ENCODE measurements at places on chromosomes 7 and 10. TPM values are rescaled to one million over a fixed set of nuclear protein-coding genes. Genes with fewer than 3 reads are reported as not detected.

GRCh38 chr10:114012650-114013049 lies 31.0 kb upstream of the ADRB1 start:
- no peak overlapping the region for H3K27ac ChIP-seq
- H3K4me1 ChIP-seq, result no peaks in the 10 kb centered on the region
- DNase-seq, result no peak
- no peak overlapping the region for H3K4me3 ChIP-seq
- no peaks in the 10 kb centered on the region for H3K36me3 ChIP-seq

- no peak for DNase-seq
- peaks cover 22% of the 10 kb centered on the region for H3K36me3 ChIP-seq
- H3K4me3 ChIP-seq, result no peak overlapping the region
- H3K27me3 ChIP-seq, result no peaks in the 10 kb centered on the region
- H3K27ac ChIP-seq, result no peak overlapping the region
- no peaks in the 10 kb centered on the region for H3K4me1 ChIP-seq
These were observed 20.0 kb downstream of the ZNF786 start for GRCh38 chr7:149070372-149071125.

GRCh38 chr7:19117091-19117869 lies at the start of gene TWIST1:
TSS of gene TWIST1 (minus strand) at chr7:19117636. CDS start at chr7:19117321, 315 bp downstream.
- peak within 1 kb of the TSS; percentile 92 for H3K4me3 ChIP-seq
- H3K27me3 ChIP-seq, result no peaks in the 10 kb centered on the region
- H3K36me3 ChIP-seq, result no peaks in the 10 kb centered on the region
- H3K27ac ChIP-seq, result peak within 1 kb of the TSS; percentile 91

- H3K4me1 ChIP-seq, result peaks cover 21% of the 10 kb centered on the region
- no peak overlapping the region for H3K27ac ChIP-seq
- no peaks in the 10 kb centered on the region for H3K36me3 ChIP-seq
- H3K4me3 ChIP-seq, result no peak overlapping the region
These were observed 225.0 kb downstream of the CELF2 start for GRCh38 chr10:11242443-11243387.

- H3K4me3 ChIP-seq, result no peak overlapping the region
- no peak for DNase-seq
- H3K27ac ChIP-seq, result no peak overlapping the region
- H3K4me1 ChIP-seq, result no peaks in the 10 kb centered on the region
These were observed 1288.5 kb downstream of the GATA3 start for GRCh38 chr10:9342885-9343570.

- no peaks in the 10 kb centered on the region for H3K4me1 ChIP-seq
- DNase-seq, result no peak
- H3K36me3 ChIP-seq, result peaks cover 11% of the 10 kb centered on the region
- H3K27ac ChIP-seq, result no peak overlapping the region
- H3K4me3 ChIP-seq, result no peak overlapping the region
These were observed 6.4 kb upstream of the ORAI2 start for GRCh38 chr7:102427019-102427405.

DNA sequence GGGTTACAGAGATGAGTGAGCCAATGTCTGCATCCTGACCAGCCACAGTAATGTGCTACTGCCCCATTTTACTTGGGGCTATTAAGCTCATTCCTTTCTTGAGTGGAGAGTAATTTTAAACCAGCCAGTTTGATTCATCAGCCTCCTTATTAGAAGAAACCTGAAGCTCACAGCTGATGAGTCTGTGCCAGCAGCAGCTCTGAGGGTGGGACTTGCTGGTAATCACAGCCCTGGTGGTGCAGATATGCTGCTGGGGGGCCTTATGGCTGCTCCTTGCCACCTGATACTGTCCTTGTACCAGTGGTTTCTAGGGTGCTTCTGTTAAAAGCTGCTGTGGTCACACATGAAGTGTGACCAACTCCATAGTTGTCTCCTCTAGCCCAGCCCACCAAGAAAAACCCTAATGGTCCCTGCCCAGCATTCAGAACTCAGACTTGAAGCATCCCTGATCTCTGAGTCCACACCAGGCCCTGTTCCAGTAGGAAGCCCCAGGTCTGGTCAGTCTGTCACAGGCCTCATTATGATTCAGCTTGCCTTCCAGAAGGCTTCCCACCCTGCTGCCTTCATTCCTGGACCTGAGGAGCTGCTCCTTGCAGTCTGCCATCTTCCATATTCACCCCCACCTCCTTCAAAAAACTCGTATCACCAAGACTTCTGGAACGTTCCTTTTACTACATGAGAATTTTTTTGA lies 28.9 kb upstream of the RBM20 start:
- H3K4me3 ChIP-seq, result no peak overlapping the region
- no peaks in the 10 kb centered on the region for H3K36me3 ChIP-seq
- no peak for DNase-seq
- no peaks in the 10 kb centered on the region for H3K27me3 ChIP-seq
- H3K27ac ChIP-seq, result no peak overlapping the region
- H3K4me1 ChIP-seq, result no peaks in the 10 kb centered on the region

Gene TEX47
- total RNA-seq, result not detected

Gene CYCS
- total RNA-seq, result 16.8 TPM

GRCh38 chr7:47407136-47407535 lies 174.8 kb downstream of the TNS3 start:
- no peak overlapping the region for H3K4me3 ChIP-seq
- H3K27ac ChIP-seq, result peak overlapping the region; percentile 44
- H3K4me1 ChIP-seq, result peaks cover 26% of the 10 kb centered on the region

GRCh38 chr10:117492504-117492903 lies 50.0 kb upstream of the EMX2 start:
- H3K36me3 ChIP-seq, result no peaks in the 10 kb centered on the region
- no peak overlapping the region for H3K4me3 ChIP-seq
- no peaks in the 10 kb centered on the region for H3K4me1 ChIP-seq
- H3K27me3 ChIP-seq, result no peaks in the 10 kb centered on the region
- no peak for DNase-seq
- no peak overlapping the region for H3K27ac ChIP-seq

Gene OR9A2
- not detected for total RNA-seq

DNA sequence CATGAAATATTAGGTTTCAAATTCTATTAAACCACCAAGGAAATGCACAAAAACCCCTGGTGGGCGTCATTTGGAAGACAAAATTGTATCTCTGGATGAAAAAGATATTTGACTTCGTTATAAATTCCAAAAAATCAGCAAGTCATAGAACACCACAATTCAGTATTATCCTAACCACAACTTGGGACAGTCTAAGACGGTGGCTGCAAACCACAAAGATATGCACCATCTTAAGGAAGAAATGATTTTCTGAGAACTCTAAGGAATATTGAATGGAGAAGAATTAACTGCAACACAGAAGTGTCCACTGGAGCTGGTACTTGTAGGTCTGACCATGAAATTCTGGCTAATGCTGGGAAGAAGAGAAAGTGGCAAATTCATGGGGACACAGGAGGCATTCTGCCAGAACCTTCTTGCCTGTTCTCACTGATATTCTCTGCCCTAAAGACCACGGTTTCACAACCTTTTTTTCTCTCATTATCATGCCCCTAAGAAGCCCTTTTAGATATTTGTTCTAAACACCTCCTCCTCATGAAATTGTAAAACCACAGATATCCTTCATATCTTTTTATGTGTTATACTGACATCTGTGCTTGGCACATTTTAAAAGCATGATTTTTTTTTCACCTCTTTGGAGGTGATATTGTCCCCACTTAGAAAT lies 92.9 kb downstream of the SFMBT2 start:
- no peaks in the 10 kb centered on the region for H3K36me3 ChIP-seq
- H3K4me1 ChIP-seq, result no peaks in the 10 kb centered on the region
- no peaks in the 10 kb centered on the region for H3K27me3 ChIP-seq
- no peak overlapping the region for H3K4me3 ChIP-seq
- no peak for DNase-seq

GRCh38 chr10:95792211-95792780 lies 36.3 kb downstream of the ENTPD1 start:
- no peaks in the 10 kb centered on the region for H3K27me3 ChIP-seq
- H3K27ac ChIP-seq, result peak overlapping the region; percentile 57
- DNase-seq, result no peak
- H3K4me1 ChIP-seq, result peaks cover 26% of the 10 kb centered on the region
- H3K36me3 ChIP-seq, result no peaks in the 10 kb centered on the region
- peak overlapping the region; percentile 16 for H3K4me3 ChIP-seq

- no peak for DNase-seq
- H3K27ac ChIP-seq, result no peak overlapping the region
- H3K4me1 ChIP-seq, result peaks cover 11% of the 10 kb centered on the region
These were observed 32.1 kb downstream of the TMEM60 start for GRCh38 chr7:77765906-77766800.

GRCh38 chr10:24989867-24990266 lies 26.1 kb downstream of the ENKUR start:
- H3K4me3 ChIP-seq, result no peak overlapping the region
- no peaks in the 10 kb centered on the region for H3K36me3 ChIP-seq
- no peak for DNase-seq
- no peaks in the 10 kb centered on the region for H3K4me1 ChIP-seq
- no peaks in the 10 kb centered on the region for H3K27me3 ChIP-seq

Gene FGL2
- 242 TPM for total RNA-seq

GRCh38 chr10:78806681-78807221 lies 262.0 kb upstream of the ZMIZ1 start:
- no peak for DNase-seq
- H3K27ac ChIP-seq, result no peak overlapping the region
- H3K36me3 ChIP-seq, result no peaks in the 10 kb centered on the region
- no peaks in the 10 kb centered on the region for H3K27me3 ChIP-seq
- peaks cover 53% of the 10 kb centered on the region for H3K4me1 ChIP-seq
- H3K4me3 ChIP-seq, result no peak overlapping the region

Gene TPK1
- total RNA-seq, result 13.3 TPM

Gene HACD1
- 109 TPM for total RNA-seq

DNA sequence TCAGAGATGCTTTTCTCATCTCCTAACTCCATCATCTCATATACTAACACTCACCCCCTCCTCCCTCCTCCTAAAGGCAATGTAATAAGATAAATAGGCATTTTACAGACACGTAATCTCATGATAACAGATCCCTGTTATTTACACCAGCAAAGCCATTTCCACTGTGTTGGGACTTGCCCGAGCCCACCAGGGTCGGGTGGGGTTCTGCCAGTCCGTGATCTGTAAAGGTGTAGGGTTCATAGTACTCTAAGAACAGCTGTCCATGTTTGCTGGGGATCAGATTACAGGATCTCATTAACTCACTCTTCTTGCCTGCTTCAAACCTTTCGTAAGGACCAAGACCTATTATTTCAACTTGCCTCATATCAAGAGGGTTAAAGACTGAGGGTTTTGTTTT lies 172.4 kb downstream of the FZD1 start:
- no peak for DNase-seq
- no peaks in the 10 kb centered on the region for H3K27me3 ChIP-seq
- H3K4me1 ChIP-seq, result no peaks in the 10 kb centered on the region
- H3K36me3 ChIP-seq, result no peaks in the 10 kb centered on the region

GRCh38 chr7:105387508-105388355 lies 989 bp downstream of the SRPK2 start:
- H3K27ac ChIP-seq, result no peak overlapping the region
- no peaks in the 10 kb centered on the region for H3K36me3 ChIP-seq
- peak overlapping the region; percentile 91 for H3K4me3 ChIP-seq
- no peak for DNase-seq
- no peaks in the 10 kb centered on the region for H3K27me3 ChIP-seq

Gene BEND7
- 38.5 TPM for total RNA-seq

GRCh38 chr10:7351894-7352293 lies 58.9 kb downstream of the SFMBT2 start:
- H3K36me3 ChIP-seq, result no peaks in the 10 kb centered on the region
- H3K27ac ChIP-seq, result no peak overlapping the region

DNA sequence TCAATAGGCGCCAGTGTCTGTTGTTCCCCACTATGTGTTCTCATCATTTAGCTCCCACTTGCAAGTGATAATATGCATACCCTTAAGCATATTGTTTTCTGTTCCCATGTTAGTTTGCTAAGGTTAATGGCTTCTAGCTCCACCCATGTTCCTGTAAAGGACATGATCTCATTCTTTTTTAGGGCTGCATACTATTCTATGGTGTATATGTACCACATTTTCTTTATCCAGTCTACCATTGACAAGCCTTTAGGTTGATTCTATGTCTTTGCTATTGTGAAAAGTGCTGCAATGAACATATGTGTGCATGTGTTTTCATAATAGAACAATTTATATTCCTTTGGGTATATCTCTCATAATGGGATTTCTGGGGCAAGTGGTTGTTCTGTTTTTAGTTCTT lies 77.8 kb upstream of the PLXDC2 start:
- no peaks in the 10 kb centered on the region for H3K36me3 ChIP-seq
- no peaks in the 10 kb centered on the region for H3K4me1 ChIP-seq
- H3K27ac ChIP-seq, result no peak overlapping the region
- H3K27me3 ChIP-seq, result no peaks in the 10 kb centered on the region

Gene PDE6C
- total RNA-seq, result not detected

- no peaks in the 10 kb centered on the region for H3K4me1 ChIP-seq
- H3K36me3 ChIP-seq, result no peaks in the 10 kb centered on the region
- no peak for DNase-seq
- no peak overlapping the region for H3K27ac ChIP-seq
These were observed 130.5 kb upstream of the C1QL3 start for GRCh38 chr10:16652154-16652553.

- no peak for DNase-seq
- H3K27me3 ChIP-seq, result no peaks in the 10 kb centered on the region
- H3K36me3 ChIP-seq, result no peaks in the 10 kb centered on the region
- H3K4me3 ChIP-seq, result no peak overlapping the region
- no peak overlapping the region for H3K27ac ChIP-seq
- H3K4me1 ChIP-seq, result peaks cover 2% of the 10 kb centered on the region
These were observed 588.5 kb downstream of the TNS3 start for GRCh38 chr7:46993396-46993795.

Gene ELAPOR2
- total RNA-seq, result 11.2 TPM

Gene SPDYE6
- total RNA-seq, result not detected

DNA sequence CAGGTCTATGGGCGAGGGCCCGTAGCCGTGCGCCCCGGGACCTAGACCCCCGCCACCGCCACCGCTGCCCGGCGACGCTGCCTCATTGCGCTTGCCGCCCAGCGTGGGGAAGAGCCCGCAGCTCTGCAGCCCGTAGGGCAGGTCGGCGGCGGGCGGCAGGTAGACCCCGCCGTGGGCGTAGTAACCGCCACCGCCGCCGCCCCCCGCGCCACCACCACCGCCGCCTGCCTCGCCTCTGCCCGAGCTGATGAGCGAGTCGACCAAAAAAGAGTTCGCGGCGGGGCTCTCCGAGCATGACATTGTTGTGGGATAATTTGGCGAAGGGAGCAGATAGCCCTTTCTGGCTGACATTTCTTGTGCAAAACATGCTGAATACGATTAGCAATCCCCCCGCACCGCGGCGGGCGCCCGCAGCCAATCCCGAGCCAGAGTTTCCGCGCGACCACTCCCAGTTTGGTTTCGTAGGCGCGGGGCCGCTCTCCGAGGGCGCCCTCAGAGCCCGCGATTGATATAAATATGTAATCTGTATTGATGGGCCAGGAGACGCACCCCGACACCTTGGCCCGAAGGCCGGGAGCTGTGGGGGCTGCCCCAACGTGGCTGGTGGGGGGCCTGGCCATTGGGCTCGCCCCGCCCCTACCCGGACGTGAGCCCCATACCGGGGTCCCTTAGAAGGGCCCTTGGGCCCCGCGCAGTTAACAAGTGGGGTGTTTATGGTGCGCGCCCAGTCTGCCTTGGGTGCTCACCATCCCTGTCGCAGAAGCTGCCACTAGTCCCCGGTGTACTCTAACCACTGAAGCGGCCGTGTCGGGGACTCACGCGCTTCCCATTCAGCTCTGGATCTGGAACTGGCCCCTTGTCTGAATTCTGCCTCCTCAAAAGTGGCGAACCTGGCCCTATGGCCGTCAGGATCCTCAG lies at the start of gene HOXA10:
Gene HOXA10 (minus strand): TSS at position 365 of the 918 bp plus-strand sequence. CDS start 14 bp downstream, at position 351.
- peak within 1 kb of the TSS; percentile 74 for H3K4me3 ChIP-seq
- no peaks in the 10 kb centered on the region for H3K36me3 ChIP-seq
- peaks cover 24% of the 10 kb centered on the region for H3K4me1 ChIP-seq
- H3K27ac ChIP-seq, result peak within 1 kb of the TSS; percentile 36
- no peak for DNase-seq

Gene HTR5A
- total RNA-seq, result not detected

GRCh38 chr10:106557951-106558733 lies 606.4 kb downstream of the SORCS1 start:
- no peak for DNase-seq
- H3K27me3 ChIP-seq, result no peaks in the 10 kb centered on the region
- no peaks in the 10 kb centered on the region for H3K4me1 ChIP-seq
- no peaks in the 10 kb centered on the region for H3K36me3 ChIP-seq

Gene STEAP1B
- total RNA-seq, result 1.1 TPM

Gene ASNS
- total RNA-seq, result 18.1 TPM

All from thoracic aorta (tissue), 2 donors.